ENCODE measurements at places on chromosomes 1 and 21.

- no peak for DNase-seq
These were observed 8.2 kb upstream of the TARBP1 start for GRCh38 chr1:234486858-234487840.

GRCh38 chr1:114609026-114609425, 27.6 kb upstream of the BCAS2 start:
- no peak for DNase-seq

GRCh38 chr1:222818171-222818570, 3.3 kb downstream of the DISP1 start:
- DNase-seq, result no peak

DNA sequence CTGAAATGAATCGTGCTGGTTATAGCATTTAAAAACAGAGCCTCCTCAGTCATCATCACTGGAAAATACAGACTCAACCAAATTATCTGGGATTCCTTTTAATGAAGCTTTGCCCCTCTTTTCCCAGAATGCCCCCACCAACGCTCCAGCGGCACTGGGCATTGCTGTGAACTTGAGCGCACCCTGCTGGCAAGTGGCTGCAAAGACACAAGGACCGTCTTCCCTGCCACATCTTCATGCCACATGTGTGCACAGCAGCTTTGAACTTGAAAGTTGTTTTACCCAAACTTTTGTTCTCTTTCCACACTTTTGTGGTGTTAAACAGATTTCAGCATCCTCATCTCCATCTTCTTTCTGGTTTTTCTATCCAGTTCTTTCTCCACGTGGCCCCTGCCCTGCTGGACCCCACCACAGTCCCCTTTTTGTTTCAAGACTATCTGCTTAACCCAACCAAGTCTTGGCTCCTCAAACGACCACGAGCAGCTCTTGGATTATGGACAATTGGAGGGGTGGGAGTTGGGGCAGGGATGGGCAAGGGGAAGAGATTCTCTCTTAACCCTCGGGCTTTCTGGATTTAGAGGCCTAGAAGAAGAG, 12.8 kb upstream of the LMX1A start:
- peak; percentile 80 for DNase-seq

DNA sequence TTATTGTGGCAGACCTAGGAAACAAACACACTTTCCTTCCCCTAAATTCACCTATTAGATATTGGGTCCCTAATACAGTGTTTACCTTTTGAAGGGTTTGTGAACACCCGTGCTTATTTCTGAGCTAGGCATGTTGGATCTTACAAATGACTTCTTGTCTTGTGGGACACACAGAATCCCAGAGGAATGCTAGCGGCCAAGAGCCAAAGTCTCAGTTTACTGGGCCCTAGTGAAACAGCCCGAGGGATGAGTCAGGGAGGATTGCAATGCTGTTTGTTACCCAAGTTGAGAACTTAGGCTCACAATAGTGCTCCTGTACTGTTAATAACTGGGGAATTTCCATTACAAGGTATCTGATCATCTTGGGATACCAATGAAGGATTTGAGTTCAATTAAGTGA, 100.1 kb upstream of the AKT3 start:
- DNase-seq, result no peak

DNA sequence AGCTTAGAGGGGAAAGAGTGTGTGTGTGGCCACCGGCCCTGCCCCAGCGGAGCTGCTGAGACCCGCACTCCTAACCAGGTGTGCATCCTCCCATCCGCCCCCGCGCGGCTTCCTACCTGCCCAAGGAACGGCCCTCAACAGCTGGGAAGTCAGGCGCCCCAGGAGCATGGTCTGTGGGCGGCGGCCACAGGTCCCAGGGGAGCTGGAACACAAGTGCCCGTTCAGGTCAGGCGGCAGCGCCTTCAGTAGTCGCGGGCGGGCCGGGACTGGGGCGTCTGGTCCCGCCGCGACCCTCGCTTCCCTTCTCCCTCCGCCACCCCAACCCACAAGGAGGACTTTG, 448 bp downstream of the AURKAIP1 start:
- DNase-seq, result peak; percentile 75

DNA sequence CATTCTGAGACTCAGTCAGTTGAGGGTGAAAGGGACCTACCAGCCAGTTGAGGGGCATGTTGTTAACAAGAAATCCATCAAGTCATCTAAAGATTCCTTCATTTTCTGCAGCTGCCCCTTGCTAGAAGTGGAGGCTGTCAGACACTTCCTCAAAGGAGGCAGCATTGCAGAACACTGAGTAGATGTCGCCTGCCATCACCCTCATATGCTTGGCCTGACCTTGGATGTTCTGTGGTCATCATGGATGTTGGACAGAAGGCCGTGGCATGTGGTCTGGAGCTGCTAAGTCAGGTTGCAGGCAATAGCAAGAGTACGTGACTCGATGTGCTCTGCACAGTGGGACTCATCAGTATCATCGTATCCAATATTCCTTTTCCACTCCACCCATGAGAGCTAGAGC, 70.6 kb downstream of the GATAD2B start:
- DNase-seq, result no peak

DNA sequence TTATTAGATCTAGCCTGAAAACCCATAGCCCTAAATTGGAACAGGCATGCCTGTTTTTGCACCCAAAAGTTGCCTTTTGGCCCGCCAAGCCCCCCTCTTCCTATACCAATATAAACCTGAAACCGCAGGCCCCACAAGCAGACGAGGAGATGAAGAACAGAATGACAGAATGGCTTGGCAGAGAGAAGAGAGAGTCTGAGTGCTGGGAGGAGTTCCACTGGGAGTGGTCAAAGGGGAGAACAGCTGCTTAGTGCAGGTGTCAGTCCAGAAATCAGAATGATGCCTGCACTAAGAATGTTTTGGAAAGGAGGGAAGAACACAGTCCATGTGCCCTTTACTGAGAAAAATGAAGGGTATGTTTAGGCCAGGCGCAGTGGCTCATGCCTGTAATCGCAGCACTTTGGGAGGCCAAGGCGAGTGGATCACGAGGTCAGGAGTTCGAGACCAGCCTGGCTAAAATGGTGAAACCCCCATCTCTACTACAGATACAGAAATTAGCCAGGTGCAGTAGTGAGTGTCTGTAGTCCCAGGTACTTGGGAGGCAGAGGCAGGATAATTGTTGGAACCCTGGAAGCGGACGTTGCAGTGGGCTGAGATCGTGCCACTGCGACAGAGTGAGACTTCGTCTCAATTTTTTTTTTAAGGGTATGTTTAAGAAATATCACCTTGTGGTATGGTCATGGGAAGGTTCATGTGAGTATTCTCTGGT, 9.4 kb downstream of the DYRK1A start:
- DNase-seq, result no peak

- DNase-seq, result no peak
These were observed 31.4 kb downstream of the PARK7 start for GRCh38 chr1:7992885-7993284.
